ENCODE measurements at places on chromosomes 1 and 21.

DNA sequence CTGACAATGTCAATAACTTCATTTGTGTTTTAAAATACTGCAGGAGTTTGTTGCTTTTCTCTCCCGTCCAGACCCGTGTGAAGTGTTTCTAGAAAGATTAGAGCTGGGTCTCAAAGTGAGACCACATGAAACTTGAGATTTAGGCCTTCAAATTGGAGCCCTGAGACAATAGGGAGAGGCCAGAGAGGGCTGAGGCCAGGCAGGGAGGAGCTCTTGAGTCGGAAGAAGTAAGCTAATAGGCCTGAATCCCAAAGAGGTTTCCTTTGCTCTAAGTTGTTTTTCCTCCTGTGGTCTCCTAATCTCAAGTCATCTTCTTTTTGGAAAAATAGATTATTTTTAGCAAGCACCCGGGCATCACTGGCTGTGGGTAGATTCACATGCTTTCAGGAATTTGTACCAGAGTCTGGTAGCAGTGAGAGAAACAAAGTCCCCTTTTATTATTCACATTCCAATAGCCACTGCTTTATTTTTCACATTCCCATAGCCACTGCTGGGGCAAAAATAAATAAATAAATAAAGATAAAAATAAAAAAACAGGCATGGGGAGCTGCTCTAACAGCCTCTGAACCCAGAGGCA lies 25.6 kb downstream of the CD244 start:
- no peak for DNase-seq

DNA sequence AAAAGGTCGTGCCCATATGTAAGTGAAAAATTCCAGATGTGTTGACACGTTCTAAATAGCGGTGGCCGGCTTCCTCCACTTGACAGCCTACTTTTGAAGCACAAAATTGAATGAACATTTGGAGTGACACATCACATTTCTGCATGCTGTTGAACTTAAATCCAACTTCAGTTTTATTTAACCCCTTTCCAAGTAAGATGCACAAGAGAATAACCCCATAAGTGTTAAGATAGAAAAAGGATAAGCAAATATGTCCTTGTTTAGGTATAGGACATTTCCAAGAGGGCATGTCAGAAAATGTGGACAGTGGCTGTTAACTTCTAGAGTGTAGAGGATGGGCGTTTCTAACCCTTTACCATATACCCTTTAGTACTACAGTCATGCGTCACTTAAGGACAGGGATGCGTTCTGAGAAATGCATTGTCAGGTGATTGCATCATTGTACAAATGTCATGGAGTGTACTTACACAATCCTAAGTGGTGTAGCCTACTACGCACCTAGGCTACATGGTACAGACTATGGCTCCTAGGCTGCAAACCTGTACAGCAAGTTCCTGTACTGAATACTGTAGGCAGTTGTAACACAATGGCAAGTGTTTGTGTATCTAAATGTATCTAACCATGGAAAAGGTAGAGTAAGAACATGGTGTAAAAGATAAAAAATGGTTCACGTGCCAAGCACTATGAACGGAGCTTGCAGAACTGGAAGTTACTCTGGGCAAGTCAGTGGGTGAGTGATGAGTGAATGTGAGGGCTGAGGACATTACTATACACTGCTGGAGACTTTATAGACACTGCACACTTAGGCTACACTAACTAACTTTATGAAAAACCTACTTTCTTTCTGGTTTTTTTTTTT lies 9.3 kb upstream of the FAM89A start:
- DNase-seq, result no peak

DNA sequence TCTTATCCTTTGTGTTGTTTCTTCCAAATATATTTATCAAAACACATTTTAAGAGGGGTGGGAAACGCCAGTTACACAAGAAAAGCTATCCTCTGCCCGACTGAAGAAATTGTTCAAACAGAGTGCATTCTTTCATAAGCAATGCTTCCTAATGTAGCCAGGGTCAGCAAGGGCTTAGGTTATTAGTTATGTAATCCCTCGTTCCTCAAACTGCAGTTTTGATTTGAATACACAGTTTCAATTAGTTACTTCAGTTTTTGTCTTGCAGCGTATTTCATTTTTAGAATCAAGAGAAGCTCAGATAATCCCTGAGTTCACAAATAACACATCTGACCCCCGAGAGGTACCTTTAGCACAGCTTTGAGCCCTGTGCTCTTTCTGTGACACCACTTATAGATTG lies 141.7 kb upstream of the NRIP1 start:
- no peak for DNase-seq

- no peak for DNase-seq
Measured at GRCh38 chr1:227006226-227006796, 66.2 kb downstream of the COQ8A start.

- no peak for DNase-seq
Measured at GRCh38 chr1:228487336-228488124, at the start of gene RNF187. Gene RNF187 (plus strand): TSS chr1:228487382.

Measured in amniotic stem cell (primary cell).